ENCODE measurements at places on chromosomes 2 and 18. TPM values are rescaled to one million over a fixed set of nuclear protein-coding genes. Genes with fewer than 3 reads are reported as not detected.

- DNase-seq = no peak
Measured at GRCh38 chr2:17804358-17804757, 11.9 kb upstream of the MSGN1 start.

The AKAIN1 gene
- polyA plus RNA-seq = not detected

DNA sequence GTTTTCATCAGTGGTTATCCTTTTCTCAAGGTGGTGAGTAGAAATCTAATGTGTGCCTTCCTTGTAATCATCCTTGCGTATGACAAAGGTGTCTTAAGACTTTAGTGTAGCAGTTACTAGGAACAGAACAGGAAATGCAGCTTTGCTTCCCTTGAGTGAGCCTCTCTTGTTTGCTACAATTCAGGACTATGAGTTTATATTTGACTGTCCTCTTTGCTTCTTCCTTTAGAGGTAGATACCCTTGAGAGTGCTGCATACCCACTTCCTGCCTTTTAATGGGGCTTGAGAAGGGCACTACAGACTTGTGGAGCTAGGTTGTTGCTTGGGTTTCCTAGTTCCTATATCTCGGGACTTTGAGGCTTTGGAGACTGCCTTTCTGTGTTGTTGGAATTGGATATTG, 3.8 kb downstream of the KCNJ13 start:
- DNase-seq = no peak

The TP53I3 gene
- polyA plus RNA-seq = not detected

DNA sequence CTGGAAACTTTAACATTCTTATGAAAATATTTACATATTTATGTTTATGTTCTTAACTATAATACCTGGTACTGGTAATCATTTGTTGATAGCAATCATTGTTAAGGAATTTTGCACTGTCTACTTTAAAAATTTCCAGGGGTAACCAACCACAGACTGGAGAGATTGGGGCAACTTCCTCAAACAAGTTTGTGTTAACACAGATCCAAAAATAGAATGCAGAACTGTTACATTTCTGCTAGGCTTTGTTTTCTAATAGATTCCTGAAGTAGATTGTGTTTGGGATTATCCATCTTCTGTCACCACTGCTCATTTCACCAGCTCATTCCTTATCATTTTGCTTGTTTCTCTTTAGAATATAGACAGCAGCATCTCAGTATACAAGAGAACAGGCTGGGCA, 23.7 kb downstream of the RNF125 start:
- no peak for DNase-seq

- no peak for DNase-seq
Measured at GRCh38 chr2:150280231-150280630, 207.2 kb downstream of the RND3 start.

DNA sequence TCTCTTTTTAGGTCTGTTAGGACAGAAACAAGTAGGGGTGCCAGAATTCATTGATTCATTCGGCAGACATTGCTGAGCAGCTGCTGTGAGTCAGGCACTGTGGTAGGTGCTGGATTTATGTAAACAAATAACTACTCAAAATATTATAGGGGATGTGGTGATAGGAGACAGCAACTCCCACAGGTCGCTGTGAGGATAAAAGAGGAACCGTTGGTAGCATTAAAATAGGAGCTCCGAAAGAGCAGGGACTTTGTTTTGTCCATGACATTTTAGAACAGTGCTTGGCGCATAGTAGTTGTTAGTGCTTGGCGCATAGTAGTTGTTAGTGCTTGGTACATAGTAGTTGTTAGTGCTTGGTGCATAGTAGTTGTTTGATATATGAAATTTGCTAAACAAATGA, 29.2 kb downstream of the ATP6V1C2 start:
- DNase-seq = no peak

DNA sequence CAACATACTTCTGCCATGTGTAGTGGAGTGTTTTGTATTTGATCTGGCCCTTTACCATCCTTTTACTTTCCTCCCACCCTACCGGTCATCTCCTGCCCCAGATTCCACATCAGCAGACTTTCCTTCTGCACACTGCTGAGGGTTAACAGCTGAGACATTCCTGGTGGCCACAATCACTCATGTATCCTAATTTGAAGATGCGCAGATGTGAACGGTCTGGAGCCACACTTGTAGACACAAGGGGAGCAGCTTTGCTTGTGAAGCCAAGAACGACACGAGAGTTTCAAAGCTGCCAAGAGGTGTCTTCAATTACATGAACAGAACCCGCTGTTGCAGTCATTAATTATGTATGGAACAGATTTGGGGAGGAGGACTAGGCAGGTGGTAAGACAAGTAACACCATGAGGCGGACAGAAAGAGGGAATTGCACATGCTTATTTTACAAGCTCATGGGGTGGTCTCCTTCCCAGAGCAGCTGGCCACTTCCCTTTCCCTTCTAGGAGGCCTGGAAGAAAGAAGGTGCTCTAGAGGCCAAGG, 260.7 kb upstream of the KLHL29 start:
- no peak for DNase-seq

The KIF3C gene
- 1.5 TPM for polyA plus RNA-seq

- DNase-seq = no peak
Measured at GRCh38 chr2:112688086-112688880, 32.5 kb upstream of the NT5DC4 start.

The MC2R gene
- polyA plus RNA-seq = not detected

GRCh38 chr2:121078899-121079298, 206.1 kb downstream of the TFCP2L1 start:
- DNase-seq = no peak

The LRATD1 gene
- not detected for polyA plus RNA-seq

GRCh38 chr18:52280702-52281101, 59.3 kb upstream of the DCC start:
- no peak for DNase-seq

GRCh38 chr2:157761520-157761919, 114.6 kb downstream of the ACVR1 start:
- DNase-seq = no peak

- no peak for DNase-seq
Measured at GRCh38 chr2:61220768-61221167, 58.8 kb downstream of the C2orf74 start.

DNA sequence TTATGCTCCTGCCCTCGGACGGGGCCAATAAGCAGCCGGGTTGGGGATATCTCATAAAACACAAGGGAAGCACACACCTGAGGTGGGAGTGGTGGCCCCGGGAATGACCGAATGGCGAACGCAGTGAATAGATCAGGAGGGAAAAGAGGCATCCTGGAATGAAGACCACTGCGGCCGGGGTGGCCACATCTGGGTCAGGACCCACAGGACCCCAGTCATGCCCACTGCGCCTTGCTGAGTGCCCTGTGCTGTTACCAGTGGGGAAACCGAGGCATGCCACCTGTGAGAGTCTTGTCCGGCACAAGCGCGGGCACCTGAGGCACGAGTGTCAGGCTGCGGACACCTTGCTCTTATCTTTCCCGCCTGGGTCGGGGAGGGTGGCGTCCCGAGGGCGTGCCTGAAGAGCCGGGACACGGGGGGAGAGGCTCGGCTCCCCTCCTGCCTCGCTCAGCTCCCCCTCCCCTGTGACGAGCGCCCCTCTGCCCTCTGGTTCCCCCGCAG, 1.6 kb downstream of the PDCD1 start:
- DNase-seq = peak; percentile 45

Data from CD8-positive, alpha-beta memory T cell (primary cell).